ENCODE measurements at places on chromosomes 3 and 15.

- no peak for DNase-seq
These were observed 9.4 kb upstream of the P2RY12 start for GRCh38 chr3:151393941-151394340.

DNA sequence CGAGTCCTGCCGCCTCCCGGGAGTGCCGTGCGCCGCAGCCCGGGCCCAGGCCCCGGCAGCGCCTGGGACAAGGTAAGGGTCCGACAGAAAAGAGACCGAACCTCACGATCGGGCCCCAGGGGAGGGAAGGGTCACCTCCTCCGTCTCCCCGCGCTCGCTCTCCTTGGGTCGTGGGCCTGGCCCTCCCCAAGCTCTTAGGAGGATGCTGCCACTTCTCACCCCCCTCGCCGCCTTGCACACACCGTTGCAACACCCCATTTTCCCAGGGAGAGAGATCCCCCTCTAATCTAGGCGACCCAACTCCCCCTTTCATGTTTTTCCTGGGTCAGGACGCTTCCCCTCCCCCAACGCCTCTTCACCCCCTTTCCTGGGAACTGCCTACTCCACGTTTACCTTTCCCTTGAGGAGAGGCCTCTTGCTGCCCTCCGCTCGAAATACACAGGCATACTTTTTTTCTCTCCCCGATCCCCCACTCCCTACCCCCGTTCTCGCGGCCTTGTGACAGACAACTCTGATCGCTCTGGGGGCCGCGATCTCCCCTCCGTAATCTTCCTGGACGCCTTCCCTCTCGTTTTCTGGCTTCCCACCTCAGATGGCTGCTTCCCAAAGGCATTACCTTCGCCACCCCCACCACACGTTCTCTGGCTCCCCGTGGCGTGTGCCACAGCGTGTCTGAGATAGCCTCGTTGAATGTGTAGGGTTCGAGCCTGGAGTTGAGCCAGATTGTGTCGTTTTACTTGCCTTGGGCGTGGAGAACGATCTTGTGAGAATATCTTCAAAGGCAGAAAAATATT lies 688 bp downstream of the SETD5 start:
- DNase-seq = peak; percentile 16

DNA sequence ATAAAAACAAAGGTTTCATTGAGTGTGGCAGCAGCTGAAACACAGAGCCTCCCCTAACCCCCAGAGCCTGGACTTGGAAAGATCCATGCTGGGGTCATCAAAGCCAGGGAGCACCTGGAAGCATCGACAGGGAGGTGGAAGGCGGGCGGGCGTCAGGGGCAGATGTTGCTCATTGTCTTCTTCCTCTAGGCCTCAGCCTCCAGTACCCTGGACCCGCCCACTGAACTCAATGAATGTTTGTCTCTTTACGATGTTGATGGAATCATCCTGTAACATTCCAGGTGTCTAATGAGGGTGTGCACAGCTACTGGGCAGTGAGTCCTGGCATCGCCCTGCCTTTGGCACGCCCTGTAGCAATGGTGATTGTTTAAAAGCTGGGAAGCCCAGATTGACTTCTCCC lies 9.8 kb downstream of the GP5 start:
- no peak for DNase-seq

- DNase-seq = no peak
These were observed 312.4 kb downstream of the CACNA2D3 start for GRCh38 chr3:54434756-54435155.

DNA sequence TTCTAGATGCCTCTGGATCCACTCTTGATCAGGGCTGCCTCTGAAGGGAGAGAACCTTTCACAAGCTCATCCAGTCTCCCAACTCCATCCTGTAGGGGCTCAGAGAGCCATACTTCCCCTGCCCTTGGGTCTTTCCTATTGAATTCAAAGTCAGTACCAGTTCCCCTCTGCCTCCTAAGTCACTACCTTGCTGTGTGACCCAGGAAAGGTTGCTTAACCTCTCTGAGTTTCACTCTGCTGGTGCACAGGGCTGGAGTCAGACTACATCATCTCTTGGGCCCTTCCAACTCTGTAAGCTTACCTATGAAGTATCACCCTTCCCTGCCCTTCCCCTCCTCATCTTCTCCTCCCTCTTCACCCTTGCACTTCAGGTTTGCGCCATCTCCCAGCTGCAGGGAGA lies 117.9 kb downstream of the MEGF11 start:
- DNase-seq = no peak

DNA sequence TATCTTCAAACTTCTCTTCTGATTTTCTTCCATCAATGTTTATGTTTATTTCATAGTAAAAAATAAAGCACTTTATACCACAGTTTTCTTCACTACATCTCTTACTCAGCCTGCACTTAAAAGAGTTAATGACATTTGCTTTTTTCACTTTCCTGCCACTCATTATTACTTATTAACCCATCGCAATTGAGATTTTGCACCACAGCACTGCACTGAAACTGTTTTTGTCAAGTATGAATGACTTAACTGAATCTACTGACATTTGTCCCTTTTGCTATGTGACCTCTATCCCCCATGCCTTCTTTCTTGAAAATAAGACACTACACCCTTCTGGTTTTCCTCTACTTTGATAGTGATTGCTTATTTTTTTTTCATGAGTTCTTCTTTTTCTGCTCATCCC lies 739.7 kb upstream of the DPPA4 start:
- no peak for DNase-seq

DNA sequence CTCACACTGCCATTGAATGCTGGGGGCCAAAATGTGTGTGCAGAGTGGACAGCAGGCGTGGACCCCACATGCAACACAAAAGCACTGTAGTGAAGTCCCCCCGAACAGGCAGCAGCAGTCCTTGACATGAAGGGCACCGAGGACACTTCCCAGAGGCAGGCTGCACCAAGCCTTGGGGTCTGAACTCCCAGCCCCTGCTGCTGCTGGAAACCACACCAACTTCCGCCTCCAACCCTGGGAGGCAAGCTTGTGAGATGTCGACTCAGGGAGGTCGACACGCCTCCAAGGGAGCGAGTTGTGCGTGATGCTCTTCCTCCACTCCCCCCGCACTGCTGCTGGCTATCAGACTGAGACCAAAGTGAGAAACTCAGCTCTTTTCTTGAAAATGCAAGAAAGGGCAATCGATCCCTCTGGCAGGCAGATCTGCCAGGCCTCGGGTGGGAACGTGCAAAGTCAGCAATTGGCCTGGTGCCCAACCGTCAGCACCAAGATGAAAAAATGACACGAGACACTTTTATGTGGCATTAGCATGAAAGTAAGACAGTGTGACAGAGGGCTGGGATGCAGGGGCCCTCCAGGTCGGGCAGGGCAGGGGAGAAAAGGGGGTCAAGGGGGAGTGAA lies 43.6 kb downstream of the WHAMM start:
- DNase-seq = no peak

All from activated CD4-positive, alpha-beta T cell treated with anti-CD3 and anti-CD28 coated beads, Interleukin-2, amount 50 U/mL, for 4 hours (primary cell).